ENCODE measurements at places on chromosomes 2 and 18.

- no peak for DNase-seq
These were observed 10.2 kb downstream of the USP37 start for GRCh38 chr2:218557941-218558340.

GRCh38 chr2:25215948-25216679 lies 47.7 kb upstream of the POMC start:
- DNase-seq, result no peak

DNA sequence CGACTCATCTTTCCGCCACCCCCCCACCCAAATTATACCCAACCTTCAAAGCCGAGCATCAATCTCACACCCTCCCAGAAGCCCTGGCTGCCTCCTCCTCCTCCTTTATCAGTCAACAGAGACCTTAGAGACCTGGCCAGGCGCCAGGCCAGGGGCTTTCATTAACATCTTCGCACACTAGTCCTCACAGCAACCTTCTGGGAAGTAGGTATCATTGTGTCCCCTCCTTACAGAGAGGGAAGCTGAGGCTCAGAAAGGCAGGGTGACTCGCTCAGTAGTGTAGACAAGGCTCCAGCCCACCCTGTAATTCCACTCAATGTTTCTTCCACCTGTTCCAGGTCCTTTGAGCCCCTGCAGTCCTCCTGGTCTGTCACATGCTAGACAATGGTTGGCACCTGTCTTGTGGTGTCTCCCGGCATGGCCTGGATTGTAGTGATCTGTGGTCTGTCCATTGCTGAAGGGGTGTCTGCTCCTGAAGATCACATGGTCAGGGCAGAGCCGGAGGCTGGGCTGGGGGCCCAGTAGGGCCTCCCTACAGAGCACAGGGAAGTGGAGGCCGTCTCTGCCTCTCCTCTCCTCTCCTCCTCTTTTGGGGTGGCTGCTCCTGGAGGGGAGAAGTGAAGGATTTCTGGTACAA lies 36.0 kb downstream of the KLHL29 start:
- no peak for DNase-seq

GRCh38 chr2:137206069-137206468 lies 440.7 kb downstream of the THSD7B start:
- DNase-seq, result no peak

DNA sequence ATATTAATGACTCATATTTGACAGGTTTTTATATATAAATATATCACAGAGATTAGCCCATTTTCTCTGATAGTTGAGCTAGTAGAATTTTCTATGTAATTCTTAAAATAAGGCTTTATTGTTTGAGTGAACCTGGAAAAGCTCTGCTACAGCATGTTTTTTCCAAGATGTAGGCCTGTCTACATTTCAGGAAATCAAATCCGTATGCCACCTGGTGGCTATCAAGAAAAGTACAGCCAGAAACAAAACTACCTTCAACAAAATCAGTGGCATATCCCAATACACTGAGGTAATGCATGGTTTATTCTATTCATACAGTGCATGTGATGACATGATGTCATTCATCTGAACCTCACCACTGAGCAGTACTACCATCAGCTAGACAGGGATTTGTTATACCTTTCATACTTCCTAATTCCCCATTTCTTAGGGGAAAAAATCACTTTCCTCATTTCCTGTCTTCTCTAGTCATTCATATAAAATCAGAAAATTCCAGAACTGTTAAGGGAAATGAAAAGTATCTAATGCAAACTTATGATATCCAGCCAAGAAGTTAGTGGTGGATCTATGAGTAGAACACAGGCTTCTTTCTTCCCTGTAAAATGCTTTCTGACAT lies 310.4 kb upstream of the SYT4 start:
- peak; percentile 16 for DNase-seq

- DNase-seq, result no peak
These were observed 26.9 kb downstream of the NCKAP5 start for GRCh38 chr2:133541376-133541775.

DNA sequence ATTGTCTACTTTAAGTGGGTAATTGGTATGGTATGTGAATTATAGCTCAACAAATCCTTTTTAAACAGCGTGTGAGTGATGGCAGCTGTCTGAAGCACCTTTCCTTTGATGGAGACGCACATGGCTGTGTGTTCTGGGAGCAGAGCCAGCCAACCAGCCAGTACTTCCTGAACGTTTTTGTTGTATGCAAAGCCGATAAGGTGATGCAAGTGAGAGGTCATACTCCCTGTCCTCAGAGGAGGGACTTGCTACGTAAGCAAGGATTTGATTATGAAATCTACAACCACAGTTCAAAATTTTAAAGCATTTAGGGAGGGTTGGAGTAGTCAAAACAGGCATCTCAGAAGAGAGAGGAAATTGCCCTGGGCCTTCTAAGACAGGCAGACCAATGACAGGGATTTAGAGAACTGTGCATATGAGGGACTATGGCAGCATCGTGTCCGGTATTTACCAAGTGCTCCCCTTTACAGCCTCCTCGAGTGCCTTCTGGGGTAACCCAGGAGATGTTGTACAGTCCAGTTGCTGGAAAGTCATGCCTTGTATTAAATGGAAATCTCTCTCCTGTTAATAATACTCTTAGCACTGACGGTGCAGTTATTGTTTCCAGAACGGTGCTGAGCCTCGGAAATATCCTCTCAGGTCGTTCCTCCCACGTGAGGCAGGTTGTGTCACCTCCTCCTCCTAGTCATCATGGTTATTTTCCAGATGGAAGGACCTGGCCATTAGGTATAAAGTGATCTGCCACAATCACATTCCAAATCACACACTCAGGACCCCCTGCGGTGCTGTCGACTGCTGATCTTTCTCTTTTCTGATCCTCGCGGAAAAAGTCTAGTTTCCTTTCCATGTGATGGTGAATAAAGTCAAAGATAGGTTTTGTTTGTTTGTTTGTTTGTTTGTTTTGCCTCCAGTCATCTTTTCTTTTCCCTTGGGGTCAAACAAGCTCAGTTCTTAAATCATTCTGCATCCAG lies 28.4 kb downstream of the ARHGEF4 start:
- DNase-seq, result peak; percentile 33

DNA sequence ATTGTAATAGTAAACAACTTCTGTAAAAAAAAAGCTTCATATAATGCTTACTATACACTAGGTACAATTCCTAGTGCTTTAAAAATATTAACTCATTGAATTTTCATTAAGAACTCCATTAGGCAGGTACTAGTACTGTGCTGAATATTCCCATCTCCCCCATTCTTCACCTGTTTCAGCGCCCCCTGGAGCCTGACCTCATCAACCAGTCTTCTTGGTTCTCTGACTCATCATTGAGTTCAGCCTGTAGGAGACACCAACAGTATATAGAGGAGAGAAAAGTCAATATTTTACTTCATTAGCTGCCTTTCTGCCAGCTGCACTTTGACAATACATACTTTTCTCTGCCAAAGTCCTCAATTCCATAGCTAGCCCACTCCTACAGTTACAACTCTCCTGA lies 1009.9 kb upstream of the KLHL29 start:
- DNase-seq, result no peak

- no peak for DNase-seq
These were observed at the start of gene KLHL14 for GRCh38 chr18:32772581-32773381. Gene KLHL14, minus strand, starts transcription at chr18:32773023. Its CDS starts 2,432 bp downstream, at chr18:32770591.

GRCh38 chr2:233462826-233463470 lies 103.6 kb downstream of the USP40 start:
- DNase-seq, result no peak

GRCh38 chr2:191500884-191501560 lies 176.9 kb upstream of the NABP1 start:
- DNase-seq, result no peak

DNA sequence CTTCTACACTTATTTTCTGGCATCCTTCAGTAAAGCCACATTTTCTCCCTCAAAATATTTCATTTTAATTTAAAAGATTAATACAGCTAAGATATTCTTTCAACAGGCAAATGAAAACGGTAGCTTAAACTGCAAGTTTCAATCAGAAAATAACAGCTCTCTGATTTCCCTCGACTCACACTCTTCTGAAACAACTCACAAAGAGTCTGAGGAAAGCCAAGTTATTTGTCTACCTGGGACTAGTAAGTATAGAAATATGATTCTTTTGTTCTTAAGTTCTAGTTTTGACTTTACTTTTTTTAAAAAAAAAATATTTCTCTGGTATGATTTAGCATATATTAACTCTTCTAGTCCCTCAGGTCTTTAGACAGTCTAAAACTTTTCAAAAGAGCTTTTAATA lies 27.2 kb downstream of the CEP192 start:
- DNase-seq, result no peak

GRCh38 chr2:218805627-218806026 lies 23.7 kb downstream of the CYP27A1 start:
- DNase-seq, result no peak

DNA sequence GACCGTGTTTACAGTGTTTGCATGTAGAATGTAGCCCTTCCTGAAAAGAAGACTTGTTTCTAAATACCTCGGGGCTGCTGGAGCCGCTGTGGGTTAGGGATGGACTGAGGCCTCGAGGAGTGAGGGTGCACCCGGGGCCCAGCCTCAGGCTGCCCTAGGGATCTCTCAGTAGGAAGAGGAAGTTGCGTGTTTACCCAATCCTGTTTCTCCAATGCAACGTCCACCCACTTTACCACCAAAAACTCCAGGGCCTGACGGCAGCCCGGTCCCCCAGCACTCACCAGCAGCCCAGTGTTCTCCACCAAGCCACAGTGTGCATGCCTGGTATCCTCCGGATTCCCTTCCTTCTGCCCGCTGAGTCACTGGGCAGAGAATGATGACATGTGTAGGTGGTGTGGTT lies 255.8 kb downstream of the GLI2 start:
- no peak for DNase-seq

GRCh38 chr2:216520112-216520511 lies 21.5 kb downstream of the RPL37A start:
- no peak for DNase-seq

DNA sequence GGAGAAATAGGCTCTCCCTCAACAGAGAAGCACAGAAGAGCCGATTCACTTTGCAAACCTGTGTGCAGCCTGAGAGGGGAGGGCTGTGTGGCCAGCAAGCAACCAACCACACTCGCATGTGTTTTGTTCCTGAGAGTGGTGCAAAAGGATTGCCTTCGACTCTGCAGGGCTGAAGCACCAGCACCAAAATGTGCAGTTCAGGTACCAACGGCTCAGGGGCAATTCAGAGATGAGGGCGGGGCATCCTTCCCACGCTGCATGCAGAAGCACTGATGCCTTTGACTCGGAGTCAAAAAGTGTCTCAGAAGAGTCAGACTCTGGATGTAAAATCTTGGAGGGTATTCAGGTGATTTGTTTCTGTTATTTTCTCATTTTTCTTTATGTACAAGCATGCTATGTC lies 55.5 kb downstream of the DCDC2C start:
- DNase-seq, result no peak

DNA sequence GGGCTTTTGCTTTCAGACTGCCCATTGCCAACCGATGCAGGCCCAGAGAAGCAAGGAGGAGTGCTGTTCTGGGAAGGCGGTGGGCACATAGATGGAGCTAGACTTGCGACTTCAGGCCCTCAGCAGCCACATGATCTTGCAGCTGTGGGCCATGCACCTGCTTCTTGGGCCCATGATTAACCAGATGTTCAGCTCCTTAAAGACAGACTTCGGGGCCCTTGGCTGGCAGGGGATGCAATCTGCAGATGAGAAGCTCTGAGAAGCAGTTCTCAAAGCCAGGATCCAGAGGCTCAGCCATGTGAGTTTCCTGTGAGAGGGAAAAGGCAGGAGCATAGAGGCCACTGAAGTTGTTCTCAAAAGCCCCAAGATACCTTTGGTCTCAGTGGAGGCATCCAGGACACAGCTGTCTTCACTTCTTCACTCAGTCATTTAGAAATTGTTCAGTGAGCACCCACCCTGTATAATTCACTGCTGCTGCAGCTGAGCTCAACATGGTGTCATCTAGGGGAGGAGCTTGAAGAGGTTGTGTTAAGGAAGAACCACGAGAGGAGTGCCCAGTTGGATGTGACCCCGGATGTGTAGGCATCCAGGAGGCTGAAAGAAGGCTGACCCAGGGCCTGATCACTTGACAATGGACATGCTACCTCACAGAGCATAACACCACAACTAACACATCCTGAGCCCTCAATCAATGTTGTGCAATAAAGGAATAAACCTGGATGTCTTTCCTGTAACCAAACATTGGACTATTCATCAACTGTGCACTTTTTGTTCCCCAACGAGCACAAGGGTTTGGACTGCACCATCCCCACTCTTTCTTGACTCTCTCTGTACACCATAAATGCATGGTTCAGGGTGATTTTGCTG lies 44.7 kb upstream of the TMEM200C start:
- no peak for DNase-seq

DNA sequence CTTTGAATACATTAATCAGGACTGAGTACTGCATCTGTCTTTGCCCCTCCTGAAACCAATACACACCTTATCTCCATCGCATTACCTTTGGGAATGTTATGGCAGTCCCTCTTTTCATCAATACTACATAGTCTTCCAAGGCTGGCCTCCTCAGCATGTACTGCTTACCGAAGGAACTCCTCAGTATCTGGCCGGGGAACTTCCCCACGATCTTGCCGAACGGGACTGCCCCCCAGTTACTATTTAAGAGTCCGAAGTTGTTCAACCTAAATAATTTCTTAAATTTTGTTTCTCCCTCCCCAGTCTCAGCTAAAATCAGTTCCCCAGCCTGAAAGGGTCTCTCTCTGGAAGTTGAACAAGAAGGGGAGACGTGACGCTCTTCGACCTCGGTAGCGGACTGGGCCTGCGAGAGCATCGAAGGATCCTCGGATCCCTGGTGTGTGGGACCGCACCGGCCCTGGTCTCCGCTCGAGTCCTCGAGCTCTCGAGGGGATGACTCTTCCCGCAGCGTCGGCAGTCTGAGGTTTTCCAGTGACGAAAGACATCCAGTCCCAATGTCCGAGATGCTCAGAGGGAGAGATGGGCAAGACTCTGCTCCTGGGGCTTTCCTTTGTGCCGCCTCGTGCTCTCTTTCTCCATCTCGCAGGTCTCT lies 489 bp downstream of the TRMT61B start:
- DNase-seq, result no peak

DNA sequence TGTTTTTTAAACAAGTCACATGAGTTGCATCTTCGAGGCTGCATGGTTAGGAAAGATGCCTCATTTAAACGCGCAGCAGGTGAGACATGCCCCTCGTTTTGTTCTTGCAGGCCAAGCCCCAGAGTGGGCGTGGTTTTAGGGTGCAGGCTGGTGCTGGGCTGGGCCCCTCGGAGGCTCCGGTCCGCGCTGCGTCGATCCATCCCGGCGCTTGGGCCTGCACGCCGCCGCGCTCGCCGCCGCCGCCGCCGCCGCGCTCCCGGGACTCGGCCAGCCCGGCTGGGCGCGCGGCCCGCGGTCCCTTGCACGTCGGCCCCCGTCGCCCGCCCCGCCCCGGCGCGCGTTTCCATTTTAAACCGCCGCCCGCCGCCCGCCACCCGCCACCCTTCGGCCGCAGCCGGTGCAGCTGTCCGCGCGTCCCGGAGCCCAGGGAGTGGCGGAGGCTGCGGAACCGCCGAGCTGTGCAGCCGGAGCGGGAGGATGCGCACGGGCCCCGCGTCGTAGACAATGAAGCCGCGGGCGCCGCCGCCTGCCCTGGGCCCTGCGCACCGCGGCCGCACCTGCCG lies 175.5 kb downstream of the AGAP1 start:
- DNase-seq, result peak; percentile 59

DNA sequence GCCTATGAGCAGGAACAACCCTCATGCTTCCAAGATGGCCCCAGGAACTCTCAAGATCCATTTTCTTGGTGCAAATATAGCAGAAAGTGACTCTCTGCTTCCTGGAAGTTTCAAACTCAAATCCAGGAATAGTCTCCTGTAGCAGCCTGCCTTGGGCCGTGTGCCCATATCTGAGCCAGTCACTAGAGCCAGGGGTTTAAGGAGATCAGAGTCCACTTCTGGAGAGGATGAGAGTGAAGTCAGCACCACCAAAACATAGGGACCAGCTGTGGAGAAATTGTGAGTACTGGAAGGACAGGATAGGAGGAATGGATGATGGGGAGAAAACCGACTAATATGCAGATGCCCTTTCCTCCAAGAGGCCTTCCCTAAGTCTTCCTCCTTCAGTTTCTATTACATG lies 33.2 kb downstream of the PSD4 start:
- DNase-seq, result no peak

All from NCI-H2107 (cell line).